Spleen (tissue), 13 donors: ENCODE measurements at places on chromosomes 16 and 17. TPM values are rescaled to one million over a fixed set of nuclear protein-coding genes. Genes with fewer than 3 reads are reported as not detected.

Gene CEP131
- 11.4 TPM for total RNA-seq

Gene YBX2
- not detected for total RNA-seq

Gene OR1A1
- total RNA-seq, result not detected

Gene KRTAP2-2
- not detected for total RNA-seq

DNA sequence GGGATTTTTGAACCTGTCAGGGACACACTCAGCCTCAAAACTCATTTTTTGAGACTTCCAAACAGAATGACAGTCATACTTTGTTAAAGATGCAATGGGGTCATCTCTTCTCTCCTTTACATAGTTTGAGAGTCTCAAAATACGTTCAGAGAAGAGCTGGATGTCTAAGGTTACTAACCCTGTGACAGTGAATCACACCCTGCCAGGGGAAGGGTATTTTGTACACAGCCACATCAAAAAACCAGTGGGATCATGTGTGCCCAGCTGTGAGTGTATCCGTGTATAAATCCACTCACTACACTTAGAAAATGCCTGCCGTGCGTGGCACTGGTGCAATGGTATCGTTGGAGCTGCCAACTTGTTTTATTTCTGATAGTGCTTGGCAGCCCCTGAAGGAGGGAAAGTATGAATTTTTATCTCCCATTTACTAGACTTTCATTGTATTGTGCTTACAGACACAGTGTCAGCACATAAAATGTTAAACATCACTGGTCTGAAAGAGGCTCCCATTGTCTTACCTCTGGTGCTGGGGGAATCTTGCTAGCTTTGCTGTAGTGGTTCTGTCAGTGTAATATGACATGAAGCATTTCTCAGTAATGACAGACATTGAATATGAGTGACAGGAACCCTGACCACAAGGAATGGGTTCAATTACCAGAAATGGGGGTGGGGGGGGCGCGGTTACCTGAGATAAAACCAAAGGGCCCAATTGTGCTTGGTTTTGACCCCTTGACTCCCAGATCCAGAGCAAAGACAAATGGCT lies 256.3 kb downstream of the FTO start:
- no peaks in the 10 kb centered on the region for H3K36me3 ChIP-seq
- no peak overlapping the region for H3K4me3 ChIP-seq
- no peak for DNase-seq
- H3K27me3 ChIP-seq, result no peaks in the 10 kb centered on the region

GRCh38 chr16:56767024-56767423 lies 37.1 kb downstream of the NUP93 start:
- no peaks in the 10 kb centered on the region for H3K36me3 ChIP-seq
- DNase-seq, result no peak
- H3K27ac ChIP-seq, result no peak overlapping the region
- H3K27me3 ChIP-seq, result no peaks in the 10 kb centered on the region
- no peak overlapping the region for H3K4me3 ChIP-seq

- H3K27ac ChIP-seq, result no peak overlapping the region
- H3K4me3 ChIP-seq, result no peak overlapping the region
- peaks cover 91% of the 10 kb centered on the region for H3K27me3 ChIP-seq
- no peaks in the 10 kb centered on the region for H3K36me3 ChIP-seq
- DNase-seq, result no peak
These were observed 222.6 kb upstream of the FOXF1 start for GRCh38 chr16:86287664-86288201.

GRCh38 chr16:1003391-1004347 lies 22.1 kb downstream of the SOX8 start:
- peaks cover 64% of the 10 kb centered on the region for H3K27me3 ChIP-seq
- no peaks in the 10 kb centered on the region for H3K36me3 ChIP-seq
- H3K4me1 ChIP-seq, result no peaks in the 10 kb centered on the region
- DNase-seq, result no peak

- peak overlapping the region; percentile 61 for H3K4me3 ChIP-seq
- peak overlapping the region; percentile 95 for H3K27ac ChIP-seq
- peaks cover 12% of the 10 kb centered on the region for H3K36me3 ChIP-seq
- DNase-seq, result peak; percentile 94
- no peaks in the 10 kb centered on the region for H3K27me3 ChIP-seq
These were observed 4.3 kb downstream of the MYO1C start for GRCh38 chr17:1487939-1488825.

DNA sequence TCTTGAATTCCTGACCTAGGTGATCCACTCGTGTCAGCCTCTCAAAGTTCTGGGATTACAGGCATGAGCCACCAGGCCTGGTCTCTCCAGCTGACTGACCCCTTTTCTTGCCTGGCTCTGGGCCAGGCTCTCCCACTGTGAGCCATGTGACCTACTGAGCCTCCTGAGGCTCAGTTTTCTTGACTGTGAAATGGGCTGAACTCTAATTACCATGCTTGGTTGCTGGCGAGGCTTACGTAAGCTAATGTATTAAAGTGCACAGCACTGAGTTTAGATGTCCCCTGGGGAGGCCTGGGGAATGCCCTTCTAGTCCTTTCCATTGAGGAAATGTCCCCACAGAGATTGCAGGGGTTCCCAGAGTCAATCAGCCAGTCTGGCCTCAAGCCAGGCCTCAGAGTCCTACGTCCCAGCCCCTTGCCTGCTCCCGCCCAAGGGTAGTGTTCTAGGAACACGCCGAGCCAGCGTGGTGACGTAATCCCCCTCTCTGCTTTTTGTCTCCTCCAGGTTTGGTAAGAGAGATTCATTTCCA lies 45.8 kb upstream of the LGALS9 start:
- H3K36me3 ChIP-seq, result no peaks in the 10 kb centered on the region
- H3K27me3 ChIP-seq, result no peaks in the 10 kb centered on the region
- DNase-seq, result no peak
- no peak overlapping the region for H3K27ac ChIP-seq
- H3K4me1 ChIP-seq, result no peaks in the 10 kb centered on the region

DNA sequence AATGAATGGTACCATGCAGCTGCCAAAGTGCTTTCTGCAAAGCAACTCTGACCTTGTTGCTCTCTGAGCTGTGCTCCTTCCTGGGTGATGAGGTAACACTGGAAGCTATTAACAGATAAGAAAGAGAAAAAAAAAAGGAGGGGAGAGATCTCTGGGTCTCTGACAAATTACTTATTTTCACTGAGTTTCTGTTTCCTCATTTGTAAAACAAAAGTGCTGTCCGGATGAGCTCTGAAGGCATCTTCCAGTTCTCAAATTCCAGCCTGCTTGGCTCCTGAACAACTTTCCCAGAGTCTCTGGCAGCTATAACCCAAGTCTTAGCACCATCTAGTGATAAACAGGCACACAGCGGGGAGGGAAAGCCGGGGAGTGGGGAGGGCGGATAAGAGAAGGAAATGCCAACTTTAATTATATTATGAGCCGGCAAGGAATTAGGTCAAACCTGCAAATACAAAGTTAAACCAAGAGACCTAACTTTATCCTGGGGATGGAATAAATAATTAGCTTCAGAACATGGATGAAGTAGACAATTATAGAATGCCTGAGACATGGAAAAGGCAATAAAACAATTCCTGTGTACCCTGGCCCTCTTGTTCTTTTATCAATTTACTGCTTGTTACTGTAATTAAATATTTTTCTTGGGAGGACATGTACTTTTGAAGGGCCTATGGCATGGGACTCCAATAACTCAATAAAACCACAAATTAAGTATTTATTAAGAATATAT lies 61.3 kb upstream of the KIFC3 start:
- no peak overlapping the region for H3K27ac ChIP-seq
- peaks cover 8% of the 10 kb centered on the region for H3K4me1 ChIP-seq
- no peaks in the 10 kb centered on the region for H3K36me3 ChIP-seq

- H3K27me3 ChIP-seq, result peaks cover 6% of the 10 kb centered on the region
- peaks cover 18% of the 10 kb centered on the region for H3K4me1 ChIP-seq
- DNase-seq, result peak; percentile 54
- H3K27ac ChIP-seq, result no peak overlapping the region
- H3K36me3 ChIP-seq, result no peaks in the 10 kb centered on the region
These were observed 30.7 kb upstream of the BAHCC1 start for GRCh38 chr17:81364278-81365147.

DNA sequence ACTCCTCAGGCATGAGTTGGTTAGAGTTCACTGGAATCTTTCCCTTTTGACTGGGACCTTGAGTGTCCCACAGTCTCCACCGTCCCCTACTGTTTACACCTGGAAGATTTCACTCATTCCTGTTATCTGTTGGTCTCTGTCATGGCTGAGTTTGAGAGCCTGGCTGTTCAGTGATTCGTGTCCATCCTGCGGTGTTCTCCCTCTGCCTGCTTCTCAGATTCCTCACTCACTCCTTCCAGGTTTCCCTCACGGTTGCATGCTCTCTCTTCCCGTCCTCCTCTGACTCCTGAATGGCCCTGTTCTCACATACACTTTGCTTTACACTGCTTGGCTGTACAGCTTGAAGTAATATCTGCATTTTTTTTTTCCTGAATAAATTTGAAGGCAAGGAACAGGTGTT lies 24.5 kb downstream of the OR1D5 start:
- H3K27me3 ChIP-seq, result no peaks in the 10 kb centered on the region
- no peaks in the 10 kb centered on the region for H3K4me1 ChIP-seq
- no peak overlapping the region for H3K4me3 ChIP-seq
- DNase-seq, result peak; percentile 7
- no peak overlapping the region for H3K27ac ChIP-seq

- no peak overlapping the region for H3K27ac ChIP-seq
- peak; percentile 62 for DNase-seq
- no peak overlapping the region for H3K4me3 ChIP-seq
- no peaks in the 10 kb centered on the region for H3K36me3 ChIP-seq
These were observed 6.7 kb downstream of the TSPOAP1 start for GRCh38 chr17:58321571-58322525.

GRCh38 chr16:52709306-52709705 lies 162.4 kb upstream of the TOX3 start:
- no peak overlapping the region for H3K27ac ChIP-seq
- no peak for DNase-seq
- H3K36me3 ChIP-seq, result no peaks in the 10 kb centered on the region
- no peaks in the 10 kb centered on the region for H3K4me1 ChIP-seq
- no peaks in the 10 kb centered on the region for H3K27me3 ChIP-seq
- no peak overlapping the region for H3K4me3 ChIP-seq

DNA sequence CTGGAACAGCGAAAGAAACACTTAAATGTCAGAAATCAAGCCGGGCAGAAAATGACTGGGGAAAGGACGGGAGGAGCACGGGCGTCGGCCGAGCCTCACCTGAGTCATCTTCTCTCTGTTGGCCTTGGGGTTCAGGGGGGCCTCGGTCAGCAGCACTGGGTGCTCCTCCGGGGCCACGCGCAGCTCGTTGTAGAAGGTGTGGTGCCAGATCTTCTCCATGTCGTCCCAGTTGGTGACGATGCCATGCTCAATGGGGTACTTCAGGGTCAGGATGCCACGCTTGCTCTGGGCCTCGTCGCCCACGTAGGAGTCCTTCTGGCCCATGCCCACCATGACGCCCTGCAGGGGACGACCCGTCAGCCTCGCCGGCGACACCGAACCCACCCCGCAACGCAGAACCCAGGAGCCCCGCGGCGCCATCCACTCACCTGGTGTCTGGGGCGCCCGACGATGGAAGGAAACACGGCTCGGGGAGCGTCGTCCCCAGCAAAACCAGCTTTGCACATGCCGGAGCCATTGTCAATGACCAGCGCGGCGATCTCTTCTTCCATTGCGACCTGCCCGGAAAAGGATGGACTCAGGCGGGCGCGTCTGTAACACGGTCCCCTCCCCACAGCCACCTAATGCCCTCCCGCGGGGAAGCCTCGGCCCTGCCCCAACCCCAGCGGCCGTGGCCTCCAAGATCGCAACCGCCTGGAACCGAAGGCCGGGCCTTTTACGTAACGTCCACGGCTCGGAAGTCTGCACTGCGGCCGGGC lies 616 bp downstream of the ACTG1 start:
- peaks cover 64% of the 10 kb centered on the region for H3K4me1 ChIP-seq
- peak overlapping the region; percentile 96 for H3K4me3 ChIP-seq
- peaks cover 34% of the 10 kb centered on the region for H3K36me3 ChIP-seq
- DNase-seq, result no peak
- H3K27ac ChIP-seq, result peak overlapping the region; percentile 96

DNA sequence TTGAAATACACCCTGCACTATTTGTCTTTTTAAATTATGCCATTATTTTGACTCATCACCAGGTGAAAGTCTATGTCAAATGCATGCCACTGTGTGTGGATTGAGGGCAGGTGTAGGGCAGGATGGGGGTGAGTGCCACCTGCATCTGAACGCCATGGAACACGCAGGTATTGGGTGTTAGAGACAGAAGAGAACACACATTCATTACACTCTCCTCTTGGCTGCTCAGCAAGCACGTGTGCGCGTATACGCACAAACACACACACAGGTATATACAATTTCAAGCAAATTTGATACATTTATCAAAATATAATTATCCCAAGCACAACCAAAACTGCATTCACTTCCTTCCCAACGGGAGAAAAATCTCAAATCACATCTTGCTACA lies 268.9 kb downstream of the NTN1 start:
- peaks cover 21% of the 10 kb centered on the region for H3K4me1 ChIP-seq

GRCh38 chr16:58413359-58413758 lies 21.1 kb downstream of the GINS3 start:
- H3K4me1 ChIP-seq, result no peaks in the 10 kb centered on the region
- H3K36me3 ChIP-seq, result no peaks in the 10 kb centered on the region
- no peak for DNase-seq
- H3K4me3 ChIP-seq, result no peak overlapping the region

DNA sequence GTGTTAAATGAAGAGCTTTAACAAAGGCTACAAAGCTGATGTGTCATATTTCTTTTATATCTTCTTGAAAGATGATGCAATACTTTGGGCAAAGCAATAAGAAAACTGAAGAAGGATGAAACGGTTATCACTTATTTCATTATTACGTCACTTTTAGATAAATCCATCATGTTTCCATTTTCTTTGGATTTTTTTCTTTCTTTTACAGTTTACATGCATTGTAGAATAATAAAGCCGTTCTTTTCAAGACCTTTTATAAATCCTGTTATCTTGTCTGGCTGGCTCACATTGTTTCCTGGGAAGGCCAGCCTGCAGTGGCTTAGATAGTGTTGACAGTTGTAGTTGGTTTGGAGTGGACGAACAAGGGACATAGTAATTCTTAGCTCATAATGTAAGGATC lies 28.9 kb downstream of the TANC2 start:
- peaks cover 18% of the 10 kb centered on the region for H3K4me1 ChIP-seq
- H3K4me3 ChIP-seq, result no peak overlapping the region
- no peaks in the 10 kb centered on the region for H3K36me3 ChIP-seq
- peak overlapping the region; percentile 27 for H3K27ac ChIP-seq

DNA sequence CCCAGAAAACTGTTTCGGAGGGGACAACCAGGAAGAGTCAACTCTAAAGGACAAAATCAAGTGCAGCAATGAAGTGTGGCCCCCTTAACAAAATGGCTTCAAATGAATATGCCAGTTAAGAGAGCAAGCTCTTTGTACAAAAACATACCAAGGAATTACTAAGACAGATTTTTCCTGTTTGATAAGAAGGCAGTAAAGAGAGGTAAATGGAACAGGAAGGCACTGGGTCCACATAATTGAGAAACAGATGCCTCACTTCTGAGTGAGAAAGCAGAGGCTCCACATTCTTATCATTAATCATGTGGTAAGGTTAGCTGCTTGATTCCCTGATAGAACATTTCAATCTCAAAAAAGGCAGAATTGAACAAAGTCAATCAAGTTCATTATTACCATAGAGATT lies 44.9 kb downstream of the MBTD1 start:
- peaks cover 59% of the 10 kb centered on the region for H3K36me3 ChIP-seq
- no peaks in the 10 kb centered on the region for H3K27me3 ChIP-seq
- H3K27ac ChIP-seq, result no peak overlapping the region
- no peak for DNase-seq
- no peaks in the 10 kb centered on the region for H3K4me1 ChIP-seq
- no peak overlapping the region for H3K4me3 ChIP-seq
